ENCODE measurements at places on chromosomes 2 and 18.

GRCh38 chr18:75214766-75215510 lies 4.3 kb downstream of the TSHZ1 start:
- no peak for DNase-seq

- DNase-seq: peak; percentile 69
Observed at GRCh38 chr2:150997066-150997465, 264.6 kb downstream of the RBM43 start.

- DNase-seq: peak; percentile 11
Observed at GRCh38 chr18:36128530-36128870, 640 bp downstream of the SLC39A6 start.

DNA sequence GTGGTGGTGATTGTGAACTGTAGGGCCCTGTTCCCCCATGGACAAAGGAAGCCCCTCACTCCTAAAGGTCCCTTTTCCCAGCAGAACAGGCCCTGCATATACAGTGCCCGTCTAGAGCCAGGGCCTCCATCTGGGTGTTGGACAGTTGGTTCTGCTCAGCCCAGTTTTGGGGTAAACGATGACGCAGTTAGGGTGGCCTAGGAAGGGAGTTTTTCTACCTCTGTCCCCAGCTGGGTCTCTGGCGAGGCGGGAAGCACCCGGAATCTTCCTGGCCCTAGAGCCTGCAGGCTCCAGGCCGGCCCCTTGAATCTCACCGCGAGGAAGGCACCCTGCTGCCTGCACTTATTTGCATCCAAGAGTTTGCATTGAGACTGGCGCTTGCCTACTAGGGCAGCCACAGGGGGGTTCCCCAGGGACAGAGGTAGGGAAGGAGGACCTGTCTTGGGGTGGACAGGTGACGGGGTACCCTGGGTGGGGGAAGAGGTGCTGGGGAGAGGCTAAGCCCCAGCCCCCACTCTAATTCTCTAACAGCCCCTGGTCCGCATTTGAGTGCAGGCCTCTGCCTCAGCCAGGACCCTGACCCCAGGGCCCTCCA lies 529 bp upstream of the MTA3 start:
- DNase-seq: peak; percentile 22

DNA sequence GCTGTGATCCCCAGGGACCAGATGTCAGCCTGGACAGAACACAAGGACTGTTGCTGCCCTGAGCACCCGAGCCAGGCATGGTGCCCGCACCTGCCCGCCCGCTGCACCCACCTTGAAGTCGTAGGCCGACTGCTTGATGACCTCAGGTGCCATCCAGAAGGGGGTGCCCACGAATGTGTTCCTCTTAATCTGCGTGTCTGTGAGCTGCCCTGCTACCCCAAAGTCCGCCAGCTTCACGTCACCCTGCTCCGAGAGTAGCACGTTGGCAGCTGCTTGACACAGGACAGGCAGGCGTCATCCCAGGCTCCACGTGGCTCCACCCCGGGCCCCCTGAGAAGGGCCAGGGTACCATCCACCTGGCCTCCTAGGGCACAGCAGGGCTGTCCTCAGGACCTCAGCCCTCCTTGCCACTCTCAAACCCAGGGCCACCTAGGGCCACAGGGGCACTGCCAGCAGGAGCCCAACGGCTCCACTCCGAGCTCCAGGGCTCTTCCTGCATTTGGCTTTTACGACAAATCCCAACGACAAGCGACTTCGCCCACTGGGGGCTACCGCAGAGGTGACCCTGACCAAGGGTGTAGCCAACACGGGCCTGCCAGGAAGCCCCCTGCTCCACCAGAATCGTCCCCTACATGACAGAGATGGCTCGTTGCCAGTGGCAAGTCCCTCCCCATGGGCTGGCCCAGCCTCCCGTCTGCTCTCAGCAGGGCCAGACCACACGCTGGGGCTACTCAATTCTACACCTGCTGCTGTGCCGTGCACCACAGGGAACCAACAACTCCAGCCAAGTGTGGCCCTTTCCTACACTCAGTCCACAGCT lies 9.0 kb downstream of the STK25 start:
- DNase-seq: no peak

- no peak for DNase-seq
Observed at GRCh38 chr2:129656081-129656598, 323.3 kb upstream of the RAB6C start.

DNA sequence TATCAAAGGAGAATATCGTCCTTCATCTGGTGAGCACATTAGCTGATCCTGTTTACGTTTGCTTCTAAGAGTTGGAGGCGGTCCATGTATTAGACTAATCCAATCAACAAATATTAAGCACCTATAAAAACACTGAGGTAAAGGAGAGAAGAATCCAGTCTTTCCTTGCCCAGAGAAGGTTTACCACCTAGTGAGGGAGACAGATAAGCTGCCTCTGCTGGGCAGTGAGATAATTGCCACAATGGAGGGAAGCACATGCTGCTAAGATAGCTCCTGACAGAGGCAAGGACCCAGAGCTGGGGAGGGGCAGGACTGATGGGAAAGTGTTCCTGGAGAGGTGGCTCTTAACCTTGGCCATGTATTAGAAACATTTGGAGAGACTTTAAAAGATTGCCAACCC lies 36.7 kb upstream of the ST8SIA5 start:
- DNase-seq: no peak

DNA sequence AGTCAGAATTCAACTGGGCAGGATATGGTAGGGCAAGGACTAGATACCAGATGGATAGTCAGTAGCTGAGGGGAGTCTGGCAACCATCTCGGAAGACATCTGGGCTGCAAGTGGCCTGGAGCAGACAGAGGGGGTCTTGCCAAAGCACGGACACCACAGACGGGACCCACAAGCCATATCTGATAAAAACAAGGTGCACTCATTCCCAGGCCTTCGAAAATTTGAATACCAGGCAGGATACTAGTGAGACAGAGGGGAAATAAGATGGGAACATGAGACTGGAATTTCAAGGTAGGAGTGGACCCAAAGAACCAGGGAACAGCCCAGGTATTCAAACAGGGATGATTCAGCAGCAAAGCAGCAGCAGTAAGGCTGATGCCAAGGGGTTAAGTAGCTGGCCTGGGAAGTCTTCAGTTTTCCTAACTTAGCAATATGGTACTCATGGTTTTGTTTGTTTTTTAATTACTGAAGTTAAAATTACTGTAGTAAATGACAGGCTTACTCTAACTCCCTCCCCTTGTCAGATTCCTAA lies 144.9 kb upstream of the NCKAP5 start:
- no peak for DNase-seq

Measured in fibroblast of upper back skin (primary cell).